ENCODE measurements at places on chromosomes 5 and 9. TPM values are rescaled to one million over a fixed set of nuclear protein-coding genes. Genes with fewer than 3 reads are reported as not detected.

DNA sequence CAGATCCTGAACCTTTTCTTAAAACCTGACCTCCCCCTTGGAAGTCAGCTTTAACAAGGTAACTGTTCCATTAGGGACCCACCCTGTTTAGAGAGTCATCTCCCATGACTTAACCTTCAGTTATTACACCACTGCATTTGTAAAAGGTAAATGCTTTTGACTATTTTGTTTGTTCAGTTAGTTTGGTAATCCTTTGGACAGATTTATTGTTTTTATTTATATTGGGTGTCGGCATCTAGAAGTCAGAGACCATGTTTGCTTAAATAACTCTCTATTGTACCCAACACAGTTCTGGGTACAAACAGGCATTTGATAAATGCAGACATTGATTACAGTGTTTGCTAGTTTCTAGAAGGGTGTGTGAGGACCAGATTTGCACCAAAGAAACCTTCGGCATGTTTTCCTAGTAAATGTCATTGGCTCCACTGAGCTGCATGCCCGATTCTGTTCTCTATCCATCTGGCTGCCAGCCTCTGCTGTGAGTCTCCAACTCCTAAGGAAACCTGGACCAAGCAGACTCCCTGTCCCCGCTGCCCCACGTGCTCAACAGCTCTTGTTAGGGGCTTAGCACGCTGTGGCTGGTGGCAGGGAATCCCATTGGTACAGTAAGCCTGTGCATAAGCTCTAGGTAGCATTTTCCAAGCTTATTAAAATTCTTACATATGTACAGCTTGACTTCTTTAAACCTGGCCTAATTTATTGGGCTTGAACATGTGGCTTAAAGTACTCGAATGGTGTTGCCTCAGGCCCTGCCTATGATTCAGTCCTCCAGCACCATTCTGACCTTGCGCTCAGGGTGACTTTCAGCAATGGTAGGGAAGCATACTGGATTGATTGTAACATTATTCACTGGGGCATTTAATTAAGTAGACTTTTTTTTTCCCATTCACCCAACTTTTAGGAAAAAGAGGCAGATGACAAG, 6.6 kb downstream of the PCBD2 start:
- no peak for ATAC-seq

DNA sequence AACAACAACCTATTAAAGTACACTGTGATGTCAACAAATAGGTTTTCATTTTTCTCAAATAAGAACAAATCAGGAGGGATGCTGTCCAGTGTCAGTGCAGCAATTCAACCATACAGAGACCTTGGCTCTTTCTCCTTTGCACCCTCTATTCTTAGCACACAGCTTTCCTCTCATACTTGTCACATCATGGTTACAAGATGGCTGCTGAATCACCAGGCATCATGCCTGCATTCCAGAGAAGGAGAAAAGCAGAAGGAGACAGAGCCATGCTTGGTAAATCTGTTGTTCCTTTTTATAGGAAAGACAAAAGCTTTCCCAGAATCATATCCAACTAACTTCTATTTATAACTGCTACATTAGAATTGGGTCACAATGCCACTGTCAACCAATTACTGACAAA, 124.7 kb upstream of the VLDLR start:
- no peak for ATAC-seq

DNA sequence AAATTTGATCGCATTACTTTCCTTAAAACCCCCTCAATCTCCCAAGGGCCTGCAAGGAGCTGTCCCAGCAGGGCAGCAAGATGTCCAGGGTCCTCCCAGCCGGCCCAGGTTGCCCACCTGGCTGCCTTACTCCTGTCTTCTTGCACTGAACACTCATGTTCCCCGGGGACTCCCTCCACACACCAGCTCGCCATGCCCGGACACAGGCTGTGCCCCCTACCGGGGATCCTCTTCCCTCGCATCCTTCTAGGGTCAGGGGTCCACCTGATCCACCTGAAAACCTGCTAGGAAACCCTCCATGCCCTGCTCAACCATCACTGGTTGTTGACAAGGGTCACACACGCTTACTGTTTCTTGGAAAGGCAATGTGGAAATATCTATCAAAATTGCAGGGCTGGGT, 172.0 kb upstream of the MSX2 start:
- no peak for ATAC-seq

- no peak for ATAC-seq
These were observed 65.4 kb upstream of the FAM174A start for GRCh38 chr5:100469767-100470166.

- ATAC-seq: peak; percentile 0
These were observed 854 bp upstream of the ARL15 start for GRCh38 chr5:54311176-54311677.

- no peak for ATAC-seq
These were observed 77.7 kb downstream of the EBF1 start for GRCh38 chr5:159021901-159022556.

- ATAC-seq: no peak
These were observed 76.3 kb downstream of the SEMA4D start for GRCh38 chr9:89421595-89421994.

The FAM169A gene
- total RNA-seq: 12.0 TPM

The RASGRF2 gene
- 7.6 TPM for total RNA-seq

All from activated T-helper 17 cell treated with anti-CD3 and anti-CD28 coated beads, Interleukin-2, amount 50 U/mL, for 72 hours (primary cell).